Osteocyte (in vitro differentiated cells): ENCODE measurements at places on chromosomes 11 and 22. TPM values are rescaled to one million over a fixed set of nuclear protein-coding genes. Genes with fewer than 3 reads are reported as not detected.
A peak's percentile ranks its signal among the peaks of the same experiment; 100 is the strongest.

- no peak for DNase-seq
These were observed 3.4 kb downstream of the KIAA0930 start for GRCh38 chr22:45237065-45237990.

- no peak for DNase-seq
These were observed 1130.3 kb upstream of the CNTN5 start for GRCh38 chr11:97890466-97890865.

DNA sequence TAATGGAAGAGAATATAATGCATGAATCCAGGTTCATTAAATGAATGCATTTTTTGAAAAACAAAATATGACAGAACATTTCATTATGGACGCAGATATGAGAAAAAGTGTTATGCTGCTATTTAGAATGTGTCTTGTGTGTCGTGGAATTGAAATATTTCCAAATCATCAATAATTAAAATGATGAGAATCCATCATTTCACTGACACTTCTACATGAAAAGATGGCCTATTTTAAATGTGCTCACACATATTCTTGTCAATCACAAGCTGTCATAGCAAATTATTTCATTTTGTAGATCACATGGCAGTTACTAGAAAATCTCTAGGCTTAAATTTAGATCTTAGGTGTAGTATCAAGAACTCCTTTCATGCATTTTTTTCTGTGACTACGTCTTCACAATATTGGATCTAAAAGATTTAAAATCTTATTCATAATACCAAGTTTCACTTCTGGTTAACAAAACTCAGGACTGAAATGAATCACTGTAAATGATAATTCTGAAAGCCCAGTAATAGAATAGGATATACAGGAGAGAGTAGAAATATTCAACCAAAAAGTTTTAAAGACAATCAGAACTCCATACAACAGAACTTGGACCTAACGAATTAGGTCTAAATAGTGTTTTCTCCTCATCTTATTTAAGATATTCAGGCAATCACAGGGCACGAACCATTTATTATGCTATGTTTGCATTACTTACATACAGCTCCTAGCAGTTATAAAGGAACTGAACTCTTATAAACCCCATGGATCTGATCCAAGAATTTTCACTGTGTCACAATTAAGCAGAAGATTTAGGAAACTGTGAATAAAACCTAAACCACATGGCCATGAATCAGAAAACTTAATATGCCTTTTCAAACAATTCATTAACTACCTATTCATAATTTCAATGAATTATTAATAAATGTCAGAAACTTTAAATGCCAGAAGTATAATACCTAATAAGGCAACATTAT lies 67.7 kb downstream of the DCDC1 start:
- DNase-seq, result no peak

- no peak for DNase-seq
These were observed 4.2 kb upstream of the SYT8 start for GRCh38 chr11:1830322-1831223.

- DNase-seq, result no peak
These were observed 10.6 kb downstream of the LRRC55 start for GRCh38 chr11:57192316-57192715.

DNA sequence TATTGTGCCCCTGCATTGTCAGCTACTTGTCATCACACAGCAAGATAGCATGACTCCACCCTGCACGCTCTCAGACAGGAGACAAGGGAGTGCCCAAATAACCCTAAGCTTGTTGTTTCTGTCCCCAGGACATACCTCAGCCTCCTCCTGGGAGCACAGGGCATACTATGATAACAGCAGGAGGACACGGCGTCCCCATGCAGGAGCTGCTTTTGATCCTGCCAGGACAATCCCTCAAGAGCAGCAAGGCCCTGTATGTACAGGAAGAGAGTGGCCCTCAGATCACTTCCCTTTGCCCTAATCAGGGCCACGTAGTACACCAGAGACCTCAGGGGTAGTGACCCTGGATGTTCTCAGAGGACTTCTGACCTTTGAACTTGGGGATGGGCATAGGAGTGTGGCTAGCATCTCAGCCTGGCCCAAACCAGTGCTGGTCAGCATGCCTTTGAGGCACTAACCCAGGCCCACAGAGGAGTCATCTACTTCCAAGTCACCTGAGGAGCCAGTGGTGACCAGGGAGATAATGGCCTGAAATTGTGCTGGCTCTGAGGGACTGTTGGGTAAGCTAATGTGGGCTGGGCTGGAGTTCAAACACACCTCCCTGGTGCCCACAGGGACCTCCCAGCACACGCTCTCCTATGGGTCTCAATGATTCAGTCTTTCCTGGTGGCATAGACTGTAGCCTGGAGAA lies 9.2 kb downstream of the APOA4 start:
- no peak for DNase-seq

DNA sequence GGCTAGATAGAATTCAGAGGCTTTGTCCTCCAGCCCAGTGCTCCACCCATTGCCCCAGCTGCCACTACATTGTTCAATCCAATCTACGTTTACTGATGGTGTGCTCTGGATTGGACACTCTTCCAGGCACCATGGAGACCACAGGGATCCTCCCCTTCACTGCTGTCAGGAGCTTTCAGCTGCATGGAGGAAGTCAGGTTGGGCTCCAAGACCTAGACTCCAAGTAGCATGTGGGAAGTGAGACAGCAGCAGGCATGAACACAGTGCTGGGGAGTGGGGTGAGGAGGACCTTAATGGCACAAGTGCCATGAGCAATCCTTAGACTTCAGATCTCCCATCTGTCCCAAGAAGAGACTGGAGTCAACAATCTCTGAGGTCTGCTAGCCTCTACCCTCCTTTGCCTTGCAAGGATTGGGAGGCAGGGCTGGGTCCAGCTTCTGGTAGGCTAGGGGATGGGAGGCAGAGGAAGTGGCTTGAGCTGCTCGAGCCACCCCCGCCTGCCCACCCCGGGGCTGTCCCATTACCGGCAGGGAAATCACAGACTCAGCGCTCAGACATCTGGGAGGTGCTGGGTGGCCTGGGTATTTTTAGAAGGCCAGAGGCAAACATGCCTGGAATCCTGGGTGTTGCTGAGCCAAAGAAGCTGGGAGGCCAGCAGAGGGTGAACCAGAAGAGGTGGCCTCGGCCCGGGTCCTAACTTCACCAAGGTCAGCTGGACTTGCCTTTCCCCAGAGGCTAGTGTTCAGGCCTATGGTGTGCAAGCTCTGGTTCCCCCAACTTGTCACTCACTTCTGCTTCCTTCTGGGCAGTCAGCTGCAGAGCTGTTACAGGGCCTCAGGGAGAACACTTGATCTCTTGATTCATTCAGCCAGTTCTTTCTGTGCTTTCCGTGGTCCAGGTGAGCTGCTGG lies 15.2 kb upstream of the FCHSD2 start:
- DNase-seq, result no peak

DNA sequence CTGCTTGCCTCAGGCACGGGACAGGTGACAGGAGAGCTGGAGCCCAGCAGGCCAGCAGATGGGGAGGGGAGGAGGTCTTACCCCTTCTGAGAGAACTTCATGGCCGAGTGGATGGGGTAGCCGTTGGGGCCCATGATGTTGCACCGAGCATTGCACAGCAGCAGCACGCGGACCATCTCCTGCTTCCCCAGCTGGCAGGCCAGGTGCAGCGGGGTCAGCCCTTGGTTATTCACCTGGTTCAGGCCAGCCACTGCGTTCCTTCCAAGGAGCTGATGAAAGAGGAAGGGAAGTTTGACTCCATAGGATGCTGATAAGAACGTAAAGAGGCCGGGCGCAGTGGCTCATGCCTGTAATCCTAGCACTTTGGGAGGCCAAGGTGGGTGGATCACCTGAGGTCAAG lies 29.4 kb upstream of the BAIAP2L2 start:
- DNase-seq, result peak; percentile 72

- DNase-seq, result no peak
These were observed 9.3 kb downstream of the PICK1 start for GRCh38 chr22:38066381-38067027.

GRCh38 chr11:56841210-56841810 lies 92.8 kb upstream of the OR9G4 start:
- DNase-seq, result no peak

The TMEM218 gene
- total RNA-seq, result 19.9 and 23.7 TPM in 2 replicates
